BE2C (cell line): ENCODE measurements at places on chromosomes 5 and 9.

- DNase-seq = no peak
Observed at GRCh38 chr5:148973455-148973854, 89.4 kb downstream of the SH3TC2 start.

- DNase-seq = no peak
Observed at GRCh38 chr9:91834740-91835139, 115.3 kb downstream of the ROR2 start.

DNA sequence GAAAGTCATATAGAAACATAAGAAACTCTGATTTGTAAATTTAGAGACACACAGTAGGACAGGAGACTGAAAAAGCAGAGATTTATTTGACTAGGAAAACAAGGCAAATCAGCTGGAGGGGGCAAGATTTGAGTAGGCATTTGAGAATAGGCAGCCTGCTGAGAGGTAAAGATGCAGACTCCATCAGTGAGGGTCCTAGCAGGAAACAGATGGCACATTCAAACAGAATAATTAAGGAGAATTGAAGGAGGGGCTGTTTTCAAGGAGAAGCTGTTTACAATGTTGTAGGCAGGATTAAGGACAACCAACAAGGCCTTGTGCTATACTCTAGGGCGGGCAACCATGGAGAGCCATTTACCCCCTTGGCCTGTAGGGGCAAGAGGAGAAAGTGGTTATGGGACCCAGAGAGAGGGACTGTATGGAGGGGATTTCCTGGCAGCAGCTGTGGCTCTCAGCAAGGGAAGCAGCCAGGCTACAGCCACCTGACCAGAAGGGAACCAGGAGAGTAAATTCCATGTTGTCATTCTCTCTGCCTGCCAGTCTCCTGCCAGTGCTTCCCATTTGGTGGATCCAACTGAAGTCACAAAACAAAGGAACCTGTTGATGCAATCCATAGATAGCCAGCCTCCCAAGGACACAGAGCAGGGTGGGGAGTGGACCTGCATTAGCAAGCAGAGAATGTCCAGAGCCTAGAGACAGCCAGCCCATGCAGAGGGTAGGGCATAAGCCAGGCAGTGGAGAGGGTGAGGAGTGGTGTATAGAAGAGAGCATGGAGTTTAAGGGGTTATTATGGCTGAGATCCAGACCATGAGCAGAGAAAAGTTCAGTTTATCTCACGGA is 38.2 kb downstream of the PAPPA start:
- DNase-seq = no peak

DNA sequence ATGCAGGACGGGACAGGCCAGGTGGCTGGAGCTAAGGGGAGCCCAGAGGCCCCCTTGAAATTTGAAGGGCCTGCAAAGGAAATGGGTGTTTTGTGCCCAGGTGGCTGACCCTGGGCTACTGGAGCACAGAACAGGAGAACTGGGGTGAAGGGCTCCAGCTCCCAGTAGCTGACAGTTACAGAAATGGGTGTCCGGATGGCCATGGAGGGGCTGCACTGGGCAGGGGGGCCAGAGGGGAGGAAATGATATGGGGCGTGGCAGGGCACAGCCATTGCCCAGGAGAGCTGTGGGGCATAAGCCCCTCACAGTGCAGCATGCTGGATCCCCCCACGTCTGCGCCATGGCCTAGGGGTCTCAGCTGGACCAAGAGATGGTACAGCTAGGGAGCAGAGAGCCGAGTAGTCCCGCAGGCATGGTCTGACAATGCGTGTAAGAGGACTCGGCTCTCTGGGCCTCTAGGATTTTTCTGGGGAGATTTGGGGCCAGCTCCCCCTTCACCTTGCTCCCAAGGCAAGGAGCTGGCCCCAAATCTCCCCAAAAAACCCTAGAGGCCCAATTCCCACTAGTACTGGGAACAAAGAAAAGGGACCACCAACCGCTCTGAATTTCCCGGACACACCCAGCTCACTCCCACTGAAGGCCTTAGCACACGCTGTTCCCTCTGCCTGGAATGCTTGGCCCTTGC is 7.9 kb upstream of the CARD19 start:
- no peak for DNase-seq

- no peak for DNase-seq
Observed at GRCh38 chr5:181087309-181087708, 43.7 kb downstream of the OR2V1 start.

DNA sequence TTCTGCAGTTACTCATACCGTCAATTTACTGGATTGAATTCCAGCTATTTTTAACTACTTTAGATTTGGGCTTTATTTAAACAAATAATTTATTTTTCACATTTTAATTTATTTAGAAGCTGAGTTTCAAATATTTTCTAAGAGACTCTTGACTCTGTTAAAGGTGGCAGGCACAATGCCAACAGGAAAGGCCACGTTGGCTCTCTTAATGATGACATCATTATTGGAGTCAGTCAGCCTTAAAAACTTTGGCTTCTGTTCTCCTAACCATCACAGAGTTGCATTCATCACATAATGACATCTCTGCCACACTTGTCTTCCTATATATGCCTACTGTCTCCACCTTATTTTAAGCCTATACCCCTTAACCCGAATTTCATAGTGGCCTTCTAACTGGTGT is 172.3 kb upstream of the PLPPR1 start:
- DNase-seq = no peak

DNA sequence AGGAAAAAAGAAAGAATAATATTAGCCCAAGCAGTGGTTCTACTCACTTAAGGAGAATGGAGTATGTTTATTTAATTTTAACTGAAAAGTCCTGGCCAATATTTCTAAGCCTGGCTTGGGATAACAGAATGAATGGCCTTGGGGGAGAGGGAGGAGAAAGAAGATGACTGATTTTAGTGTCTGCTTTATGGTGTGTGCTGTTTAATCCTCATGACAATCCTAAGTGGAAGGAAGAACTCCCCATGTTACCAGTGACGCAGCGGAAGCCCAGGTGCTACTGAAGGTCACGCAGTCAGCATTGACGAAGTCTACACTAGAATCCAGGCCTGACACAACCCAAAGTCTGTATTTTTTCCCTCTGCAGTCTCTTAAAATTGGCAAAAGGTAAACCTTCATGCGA is 50.5 kb downstream of the PALM2AKAP2 start:
- DNase-seq = no peak

DNA sequence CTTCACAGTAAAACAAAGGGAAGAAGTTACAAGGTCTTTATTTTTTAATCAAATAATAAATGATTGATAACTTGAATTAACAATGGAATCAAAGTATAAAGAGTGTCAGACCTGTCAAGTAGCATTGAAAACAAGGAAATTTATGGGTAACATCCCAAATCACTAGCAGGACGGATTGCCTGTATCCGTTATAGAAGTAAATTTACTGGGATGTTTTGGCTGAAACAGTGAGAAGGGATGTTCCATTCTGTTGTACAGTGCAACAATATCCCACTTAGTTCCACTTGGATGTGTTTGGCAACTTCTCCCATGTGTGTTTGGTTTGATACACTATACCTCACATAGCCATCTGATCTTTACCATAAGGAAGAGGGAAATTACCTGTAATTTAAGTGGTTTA is 421.0 kb upstream of the CHD1 start:
- DNase-seq = no peak

GRCh38 chr9:76810377-76810957 is 46.2 kb downstream of the PCA3 start:
- peak; percentile 69 for DNase-seq

GRCh38 chr9:134566196-134566847 is 75.3 kb upstream of the COL5A1 start:
- DNase-seq = no peak

DNA sequence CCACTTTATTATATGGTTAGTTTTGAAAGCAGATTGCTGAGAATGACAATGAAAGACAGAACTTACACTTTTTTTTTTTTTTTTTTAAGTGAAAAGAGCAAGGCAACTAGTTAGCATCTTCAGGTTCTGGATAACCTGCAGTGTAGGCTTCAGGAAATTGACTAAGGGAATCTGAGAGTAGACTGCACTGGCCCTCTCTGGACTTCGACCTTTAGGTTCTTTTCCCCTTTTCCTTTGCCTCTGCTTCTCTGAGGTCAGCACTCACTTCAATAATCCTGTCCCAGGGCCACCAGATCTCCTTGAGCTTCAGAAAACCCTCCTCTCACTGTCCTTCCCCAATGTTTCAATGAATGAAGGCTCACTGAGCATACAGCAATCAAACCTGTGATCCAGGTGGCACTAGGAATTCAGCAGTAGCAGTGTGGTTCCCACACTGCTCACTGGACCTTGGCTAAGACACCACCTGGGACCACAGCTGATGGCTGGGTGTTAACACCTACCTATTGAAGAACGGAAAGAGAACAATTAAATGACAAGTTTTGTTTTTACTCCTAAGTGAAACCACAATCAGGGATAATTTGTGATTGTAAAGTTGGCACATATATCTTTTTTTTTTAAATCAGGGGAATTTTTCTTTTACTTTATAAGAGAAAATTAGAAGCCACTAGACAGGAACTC is 85.8 kb upstream of the IL6ST start:
- DNase-seq = no peak

DNA sequence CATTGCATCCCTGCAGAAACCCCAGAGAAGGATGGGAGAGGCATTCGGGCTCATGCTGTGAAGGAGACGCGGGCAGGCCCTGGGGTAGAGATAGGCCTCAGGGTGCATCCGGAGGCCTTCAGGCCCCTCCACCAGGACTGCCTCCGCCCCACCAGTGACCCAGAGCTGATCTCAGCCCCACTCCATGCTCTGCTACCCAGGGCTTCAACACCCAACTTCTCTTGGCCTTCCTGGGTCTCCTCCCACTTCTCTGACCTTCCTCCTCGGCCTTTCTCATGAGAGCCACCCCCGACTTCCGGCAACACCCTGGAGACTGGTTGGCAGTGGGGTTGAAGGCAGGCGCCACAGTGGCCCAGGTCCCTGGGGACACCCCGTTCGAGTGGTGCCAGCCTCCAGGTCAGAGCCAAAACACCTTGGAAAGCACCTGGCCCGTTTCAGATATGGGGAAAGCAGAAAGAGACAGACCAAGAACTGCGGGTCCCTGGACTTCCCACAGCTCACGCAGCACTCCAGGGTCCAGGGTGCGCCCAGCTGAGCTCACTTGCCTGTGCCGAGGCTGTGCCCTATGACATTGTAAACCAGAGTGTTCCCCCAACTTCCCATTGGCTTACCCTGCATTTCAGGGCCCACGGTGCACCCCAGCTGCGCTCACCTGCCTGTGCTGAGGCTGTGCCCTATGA is 65.1 kb upstream of the OLFM1 start:
- no peak for DNase-seq

DNA sequence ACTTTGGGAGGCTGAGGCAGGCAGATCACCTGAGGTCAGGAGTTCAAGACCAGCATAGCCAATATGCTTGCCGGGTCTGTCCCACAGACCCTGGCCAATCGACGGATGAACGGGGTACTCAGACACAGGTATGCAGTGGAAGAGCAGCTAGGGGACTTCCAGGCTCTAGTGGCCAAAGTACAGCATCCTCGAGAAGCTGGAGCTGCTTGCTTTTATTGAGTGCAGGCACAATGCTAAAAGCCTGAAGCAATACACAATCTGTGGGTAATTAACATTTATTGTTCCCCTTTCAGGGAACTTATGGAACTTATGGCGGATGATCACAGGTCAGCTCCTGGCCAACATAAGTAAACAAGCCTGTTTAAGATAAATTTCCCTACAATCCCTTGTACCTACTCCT is 32.8 kb upstream of the SEMA4D start:
- no peak for DNase-seq

GRCh38 chr5:66689522-66690220 is 93.5 kb downstream of the MAST4 start:
- no peak for DNase-seq

- no peak for DNase-seq
Observed at GRCh38 chr9:120648581-120649197, 65.6 kb downstream of the MEGF9 start.

GRCh38 chr5:51622161-51622790 is 239.0 kb downstream of the ISL1 start:
- no peak for DNase-seq

DNA sequence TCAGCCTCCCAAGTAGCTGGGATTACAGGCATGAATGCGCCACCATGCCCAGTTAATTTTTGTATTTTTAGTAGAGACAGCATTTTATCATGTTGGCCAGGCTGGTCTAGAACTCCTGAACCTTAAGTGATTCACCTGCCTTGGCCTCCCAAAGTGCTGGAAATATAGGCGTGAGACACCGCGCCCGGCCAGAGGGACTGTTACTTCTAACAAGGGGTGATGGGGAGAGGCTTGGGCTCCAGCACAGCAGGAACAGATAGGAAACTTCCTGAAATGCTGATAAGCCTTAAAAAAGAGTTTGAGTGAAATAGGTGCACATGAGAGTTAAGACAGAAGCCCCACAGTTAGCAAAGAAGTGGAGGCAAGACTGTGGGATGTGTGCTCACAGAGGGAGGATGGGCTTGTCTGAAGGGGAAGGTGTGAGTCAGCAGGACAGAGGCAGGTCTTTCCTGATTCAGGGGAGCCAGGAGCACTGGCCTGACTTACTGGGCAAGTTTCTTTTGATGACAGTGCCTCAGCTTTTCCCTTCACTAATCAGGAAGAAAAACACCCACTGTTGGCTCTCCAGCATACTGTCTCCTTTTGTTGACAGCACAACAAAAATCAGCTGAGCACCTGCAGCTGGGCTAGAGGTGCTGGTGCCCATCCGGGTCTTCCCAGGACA is 68.4 kb downstream of the RAD23B start:
- DNase-seq = no peak

DNA sequence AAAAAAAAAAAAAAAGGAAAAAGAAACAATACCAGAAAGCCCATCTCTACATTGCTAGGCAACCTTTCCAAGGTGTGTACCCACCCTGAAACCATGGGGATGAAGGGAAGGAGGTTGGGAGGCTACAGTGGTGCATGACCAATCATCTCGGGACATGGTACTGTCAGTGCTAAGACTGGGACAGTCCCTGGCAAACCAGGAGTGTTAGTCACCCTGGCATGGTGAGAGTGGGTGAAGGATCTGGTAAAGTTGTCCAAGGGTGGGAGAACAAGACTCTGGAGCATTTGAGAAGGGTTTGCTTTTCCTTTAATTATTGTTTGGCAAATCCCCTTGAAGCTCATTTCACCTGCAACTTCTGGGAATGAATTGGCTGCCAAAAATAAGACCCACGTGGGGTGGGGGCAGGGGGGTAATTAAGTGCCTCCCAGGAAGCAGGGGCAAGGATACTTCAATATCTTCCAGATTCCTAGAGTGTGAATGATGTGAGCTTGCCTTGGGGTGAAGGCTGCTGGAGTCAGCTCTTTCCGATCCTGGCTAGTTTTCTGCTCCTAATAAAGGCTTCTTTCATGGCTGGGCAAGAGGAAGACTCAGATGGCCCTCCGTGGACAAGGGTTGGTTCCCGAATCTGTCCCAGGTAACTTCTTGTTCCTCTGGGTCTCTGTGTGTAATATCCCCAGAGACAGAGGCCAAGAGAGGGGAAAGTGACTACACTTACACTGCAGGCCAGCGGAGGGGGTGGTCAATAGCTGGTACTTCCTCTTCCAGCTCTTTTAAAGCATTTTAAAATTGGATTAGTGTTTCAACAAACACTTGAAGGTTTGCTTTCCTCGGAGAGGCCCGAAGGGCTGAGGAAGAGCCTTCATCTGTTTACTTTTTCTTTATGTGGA is 61.6 kb upstream of the SPRY4 start:
- no peak for DNase-seq
